ENCODE measurements at places on chromosomes 2 and 18.

DNA sequence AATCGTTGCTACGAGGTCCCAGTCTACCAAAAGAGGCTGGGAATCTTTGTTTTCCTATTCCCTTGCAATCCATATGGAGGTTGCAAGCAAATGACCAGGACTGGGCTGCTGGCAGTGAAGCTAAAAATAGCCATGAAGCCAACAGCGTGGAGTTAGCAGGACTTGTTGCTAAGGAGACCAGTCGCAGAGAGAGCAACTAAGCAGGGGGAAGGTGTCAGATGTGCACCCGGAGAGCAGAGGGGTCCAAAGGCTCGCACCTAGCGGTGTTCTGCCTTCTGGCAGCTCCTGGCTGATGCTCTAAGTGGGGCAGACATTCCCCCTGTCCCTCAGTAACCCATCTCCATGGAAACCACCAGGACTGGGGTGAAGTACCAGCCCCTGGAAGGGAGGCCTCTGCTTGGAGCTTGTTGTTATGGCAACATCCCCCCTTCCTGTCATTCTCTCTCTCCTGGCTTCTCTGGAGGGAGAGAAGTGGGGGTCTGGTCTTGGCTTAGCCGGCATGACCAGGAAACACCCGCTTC lies 84.6 kb downstream of the DNMT3A start:
- DNase-seq, result no peak

DNA sequence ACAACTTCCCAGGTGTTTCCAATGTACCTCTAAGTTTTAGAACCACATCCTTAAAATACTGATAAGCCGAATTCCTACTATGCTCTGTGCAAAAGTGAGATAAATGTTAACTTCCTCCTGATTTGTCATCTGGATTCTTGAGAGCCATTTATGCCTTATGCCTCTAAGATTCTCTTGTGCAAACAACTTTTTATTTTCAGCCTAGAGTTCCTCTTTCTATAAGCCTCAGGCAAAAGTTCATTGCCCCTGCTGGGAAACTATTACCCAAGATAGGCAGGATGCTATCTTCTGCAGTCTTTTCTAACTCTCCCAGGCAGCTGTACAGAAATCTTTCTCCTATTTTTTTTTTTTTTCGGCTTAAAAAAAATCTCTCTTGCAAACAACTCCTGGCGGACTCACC lies 216.1 kb downstream of the KCNJ3 start:
- DNase-seq, result no peak

DNA sequence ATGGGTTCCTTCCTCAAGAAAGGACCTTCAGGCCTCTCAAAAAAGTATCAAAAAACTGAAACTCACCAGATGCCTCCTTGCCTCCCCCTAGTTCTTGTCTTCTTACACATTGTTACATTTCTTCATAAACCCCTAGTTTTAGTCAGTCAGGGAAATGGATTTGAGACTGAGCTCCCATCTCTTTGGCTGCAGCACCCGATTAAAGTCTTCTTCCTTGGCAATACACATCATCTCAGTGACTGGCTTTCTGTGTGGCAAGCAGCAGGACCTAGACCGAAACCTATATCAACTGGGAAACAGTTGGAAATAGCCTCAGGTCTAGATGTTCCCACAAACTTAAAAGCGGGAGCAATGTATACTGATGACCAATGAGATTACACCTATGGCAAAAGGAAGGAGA lies 512.2 kb upstream of the PKDCC start:
- DNase-seq, result no peak

DNA sequence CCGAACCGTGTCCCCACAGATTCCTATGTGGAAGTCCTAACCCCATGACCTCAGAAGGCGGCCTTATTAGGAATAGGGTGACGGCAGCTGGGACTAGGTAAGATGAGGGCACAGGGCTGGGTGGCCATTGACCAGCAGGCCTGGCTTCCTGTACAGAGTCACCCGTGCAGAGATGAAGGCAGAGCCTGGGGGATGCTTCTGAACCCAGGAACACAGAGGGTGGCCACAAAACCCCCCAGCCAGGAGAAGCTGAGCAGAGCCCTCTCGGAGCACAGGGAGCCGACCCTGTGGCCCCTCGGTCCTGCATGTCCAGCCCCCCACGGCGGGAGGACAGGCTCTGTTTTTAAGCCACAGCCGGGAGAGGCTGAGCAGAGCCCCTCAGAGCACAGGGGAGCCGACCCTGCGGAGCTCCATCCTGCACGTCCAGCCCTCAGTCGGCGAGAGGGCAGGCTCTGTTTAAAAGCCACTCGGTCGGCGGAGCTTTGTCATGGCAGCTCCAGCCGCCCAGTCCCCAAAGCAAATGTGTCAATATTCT lies 2.7 kb downstream of the PDCD1 start:
- no peak for DNase-seq

DNA sequence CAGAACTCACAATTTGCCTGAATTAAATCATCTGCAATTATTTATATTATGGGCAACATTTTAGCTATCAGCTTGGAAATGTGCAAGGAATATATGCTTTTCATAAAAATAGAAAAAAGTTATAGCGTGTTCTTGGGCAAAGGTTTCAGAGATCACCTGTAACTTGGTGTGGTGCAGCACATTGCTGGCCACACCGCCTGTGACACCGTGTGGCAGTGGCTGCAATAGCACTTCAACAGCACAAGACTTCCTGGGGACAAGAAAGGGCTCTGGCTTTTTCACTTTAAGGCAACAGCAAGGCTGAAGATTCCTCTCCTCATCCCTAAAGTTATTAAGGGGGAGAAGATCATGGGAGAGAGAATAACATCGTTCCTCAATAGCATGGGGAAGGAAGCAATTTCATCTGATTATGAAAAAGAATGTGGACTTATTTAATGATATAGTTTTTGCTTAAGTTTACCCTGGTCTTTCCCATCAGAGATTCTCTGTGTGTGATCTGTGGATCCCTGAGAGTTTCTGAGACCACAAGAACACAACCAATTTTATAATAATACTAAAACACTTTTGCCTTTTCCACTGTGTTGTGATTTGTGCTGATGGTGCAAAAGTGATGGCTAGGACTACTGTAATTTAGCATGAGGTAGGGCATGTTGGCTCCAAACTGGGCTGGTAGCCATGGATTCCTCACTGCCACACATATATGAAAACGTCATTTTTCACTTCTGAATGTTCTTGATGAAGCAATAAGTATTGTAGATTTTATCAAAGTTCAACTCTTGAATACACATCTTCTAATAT lies 15.0 kb upstream of the SERPINB3 start:
- DNase-seq, result no peak

- DNase-seq, result no peak
Observed at GRCh38 chr2:42964439-42965083, 172.2 kb upstream of the HAAO start.

DNA sequence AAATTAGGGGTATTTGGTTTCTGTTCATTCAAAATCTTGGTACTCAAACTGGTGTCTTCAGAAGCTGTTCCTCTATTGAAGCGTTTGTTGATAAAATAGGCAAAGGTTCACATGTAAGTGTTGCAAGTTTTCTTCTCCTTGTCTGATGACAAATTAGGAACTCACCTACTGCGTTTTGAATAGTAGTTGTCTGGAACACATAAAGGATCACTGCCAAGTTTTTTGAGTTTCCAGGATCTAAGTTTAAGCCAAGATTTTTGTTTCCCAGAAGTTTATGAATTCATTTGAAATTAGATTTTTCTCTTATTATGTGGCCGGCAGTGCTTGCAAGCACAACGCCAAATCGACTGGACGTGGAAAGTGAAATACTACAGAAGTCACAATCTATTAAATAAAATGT lies 85.4 kb downstream of the ARHGEF33 start:
- no peak for DNase-seq

DNA sequence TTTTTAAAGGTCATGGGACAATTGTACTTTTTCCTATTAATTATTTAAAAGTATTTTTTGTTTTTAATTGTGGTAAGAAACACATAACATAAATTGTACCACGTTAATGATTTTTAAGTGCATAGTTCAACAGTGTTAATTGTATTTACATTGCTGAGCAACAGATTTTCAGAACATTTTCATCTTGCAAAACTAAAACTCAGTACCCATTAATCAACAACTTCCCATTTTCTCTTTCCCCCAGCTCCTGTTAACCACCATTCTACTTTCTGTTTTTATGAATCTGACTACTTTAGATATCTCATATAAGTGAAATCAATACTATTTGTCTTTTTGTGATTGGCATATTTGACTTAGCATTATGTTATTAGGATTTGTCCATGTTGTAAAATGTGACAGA lies 483.9 kb upstream of the ZNF804A start:
- DNase-seq, result no peak

GRCh38 chr2:108404784-108405397 lies 27.1 kb downstream of the SULT1C4 start:
- no peak for DNase-seq

GRCh38 chr18:79941473-79942119 lies 9.9 kb downstream of the SLC66A2 start:
- no peak for DNase-seq

DNA sequence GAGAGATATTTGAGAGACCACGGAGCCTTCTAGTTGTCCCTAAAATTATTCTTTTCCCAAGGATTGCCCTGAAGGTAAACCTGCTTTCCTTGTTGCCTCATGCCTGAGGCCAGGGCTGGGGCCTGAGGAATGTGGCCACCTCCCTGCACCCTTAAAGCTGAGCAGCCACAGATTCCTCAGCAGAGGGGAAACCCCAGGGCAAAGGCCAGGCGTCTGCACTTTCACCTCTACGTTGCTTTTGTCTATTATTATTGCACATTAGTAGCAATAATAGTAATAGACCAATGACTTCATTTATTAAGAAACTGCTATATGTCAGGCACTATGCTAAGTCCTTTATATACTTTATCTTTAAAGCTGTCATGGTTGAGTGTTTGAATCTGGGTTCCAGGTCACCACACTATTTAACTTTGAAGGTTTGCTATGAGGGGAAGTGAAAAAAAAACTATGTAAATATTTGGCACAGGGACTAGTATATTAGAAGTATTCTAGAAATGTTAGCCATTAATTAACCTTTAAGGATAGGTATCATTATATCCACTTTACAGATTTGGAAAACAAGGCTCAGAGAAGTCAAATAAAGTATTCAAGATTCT lies 104.2 kb downstream of the LRRC30 start:
- no peak for DNase-seq

DNA sequence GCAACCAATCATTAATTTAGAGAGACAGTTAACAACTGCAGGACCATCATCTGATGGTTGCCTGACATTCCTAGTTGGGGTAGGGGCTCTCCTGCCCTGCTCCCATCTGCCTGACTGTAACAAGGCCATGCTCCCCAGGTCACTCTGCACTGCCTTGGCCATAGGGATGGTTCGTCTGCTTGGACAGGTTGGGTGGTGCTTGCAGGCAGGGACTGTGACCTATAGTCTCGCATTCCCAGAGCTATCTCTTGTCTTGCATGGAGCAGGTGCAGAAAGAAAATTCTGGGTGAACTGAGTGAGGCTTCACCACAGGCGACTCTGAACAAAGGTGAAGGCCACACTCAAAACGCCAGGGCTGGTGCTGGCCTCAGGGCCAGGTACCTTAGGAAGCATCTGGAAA lies 64.7 kb downstream of the EMILIN2 start:
- no peak for DNase-seq

- no peak for DNase-seq
Observed at GRCh38 chr2:160942476-160943142, 217.6 kb upstream of the TANK start.

GRCh38 chr2:127829845-127830246 lies 18.9 kb upstream of the WDR33 start:
- peak; percentile 37 for DNase-seq

DNA sequence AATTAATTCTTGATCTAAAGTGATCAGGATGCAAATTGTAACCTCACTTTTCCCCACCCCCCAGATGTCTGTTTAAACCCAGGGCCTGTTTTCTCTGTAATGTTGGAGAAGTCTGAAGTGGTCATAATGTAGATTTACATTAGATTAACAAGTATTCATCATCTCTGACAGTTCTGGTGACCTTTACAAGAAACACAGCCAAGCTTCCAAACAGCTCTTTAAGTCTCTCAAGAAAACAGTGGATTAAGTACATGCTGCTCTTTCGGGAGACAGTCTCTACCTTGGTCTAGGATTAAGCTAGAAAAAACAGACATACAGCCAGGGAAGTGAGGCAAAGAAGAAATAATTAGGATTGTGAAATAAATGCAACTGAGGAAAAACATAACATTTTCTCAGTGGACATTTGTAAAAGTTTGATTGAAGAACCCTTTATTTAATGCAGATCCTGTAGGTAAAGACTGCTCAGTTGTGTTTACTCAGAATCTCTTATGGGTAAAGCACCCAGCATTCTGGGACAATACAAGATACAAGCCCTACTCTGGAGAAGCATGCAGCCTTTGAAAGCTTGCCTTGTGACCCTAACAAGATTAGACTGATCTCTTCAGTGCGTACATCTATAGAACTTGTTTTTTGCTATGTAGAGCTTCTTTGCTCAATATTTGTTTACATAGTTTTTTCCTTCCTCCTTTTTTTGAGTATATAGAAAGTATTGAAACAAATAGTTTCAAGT lies 203.9 kb downstream of the PHLPP1 start:
- no peak for DNase-seq

- DNase-seq, result no peak
Observed at GRCh38 chr18:56967035-56967434, 179.9 kb upstream of the BOD1L2 start.

DNA sequence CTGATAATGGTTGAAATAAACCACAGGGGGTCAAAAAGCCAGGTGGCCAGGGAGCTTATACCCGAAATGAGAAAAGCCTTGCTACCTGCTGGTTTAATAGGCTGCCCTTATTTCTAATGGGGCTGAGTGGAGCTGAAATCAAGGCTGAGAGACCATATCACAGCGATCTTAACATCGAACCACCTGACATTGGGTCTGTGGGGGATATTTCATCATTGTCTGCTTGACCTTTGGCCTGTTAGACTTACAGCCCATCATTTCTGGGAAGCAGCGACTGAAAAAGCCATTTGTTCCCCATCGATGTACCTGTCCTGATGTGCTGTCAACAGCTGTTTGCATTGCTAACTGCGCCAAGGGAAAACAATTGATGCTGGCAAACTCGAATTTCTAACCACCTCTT lies 199.7 kb upstream of the SLC14A2 start:
- DNase-seq, result no peak

DNA sequence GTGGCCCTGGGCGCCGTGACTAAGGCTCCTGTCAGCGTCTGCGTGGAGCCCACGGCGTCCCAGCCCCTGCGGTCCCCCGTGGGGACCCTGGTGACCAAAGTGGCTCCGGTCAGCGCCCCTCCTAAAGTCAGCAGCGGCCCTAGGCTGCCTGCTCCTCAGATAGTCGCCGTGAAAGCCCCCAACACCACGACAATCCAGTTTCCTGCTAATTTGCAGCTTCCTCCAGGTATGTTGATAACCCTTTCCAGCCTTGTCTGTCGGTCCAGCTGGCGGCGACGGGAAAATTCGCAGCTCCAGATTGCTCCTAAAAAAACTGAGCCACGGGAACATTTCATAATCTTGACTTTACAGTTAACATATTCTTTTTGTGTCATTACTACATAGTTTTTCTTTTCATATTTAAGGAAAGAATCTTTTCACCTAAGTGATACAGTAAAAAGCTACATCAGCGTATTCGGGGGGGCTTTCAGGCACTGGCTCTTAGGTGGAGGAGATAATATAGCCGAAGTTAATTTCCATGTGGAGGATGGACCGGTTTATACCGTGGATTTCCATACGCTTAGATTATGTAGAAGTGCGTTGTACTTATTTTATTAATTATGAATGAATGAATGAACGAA lies 916 bp downstream of the TAF4B start:
- no peak for DNase-seq

- DNase-seq, result no peak
Observed at GRCh38 chr2:150705767-150706166, 218.3 kb upstream of the RND3 start.
